ENCODE measurements at places on chromosomes 16 and 17. TPM values are rescaled to one million over a fixed set of nuclear protein-coding genes. Genes with fewer than 3 reads are reported as not detected.
A peak's percentile ranks its signal among the peaks of the same experiment; 100 is the strongest.

The KRTAP9-3 gene
- total RNA-seq: not detected

DNA sequence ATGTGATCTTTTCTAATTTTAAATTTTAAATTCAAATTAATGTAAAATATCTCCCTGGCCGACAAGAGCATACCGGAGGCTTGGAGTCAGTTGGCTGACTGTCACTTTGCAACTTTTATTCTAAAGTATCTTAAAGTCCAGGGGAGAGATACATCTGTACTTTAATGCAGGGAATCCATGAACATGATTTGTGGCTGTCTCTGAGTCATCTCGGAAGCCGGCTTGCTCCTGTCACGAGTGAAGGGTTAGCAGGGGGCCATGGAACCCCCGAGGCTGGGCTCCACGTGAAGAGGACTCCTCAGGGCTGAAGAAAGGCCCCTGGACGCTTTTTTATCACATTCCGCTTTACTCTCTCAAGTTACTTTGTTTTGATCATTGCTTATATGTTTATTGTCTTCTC lies 13.3 kb downstream of the TVP23A start:
- no peaks in the 10 kb centered on the region for H3K36me3 ChIP-seq
- H3K27ac ChIP-seq: no peak overlapping the region
- no peak overlapping the region for H3K4me3 ChIP-seq
- DNase-seq: no peak
- no peaks in the 10 kb centered on the region for H3K4me1 ChIP-seq

The PIK3R5 gene
- total RNA-seq: 4.3 TPM

GRCh38 chr17:19610879-19611278 lies 37.7 kb upstream of the ALDH3A2 start:
- no peaks in the 10 kb centered on the region for H3K36me3 ChIP-seq
- no peak overlapping the region for H3K27ac ChIP-seq
- no peaks in the 10 kb centered on the region for H3K4me1 ChIP-seq
- H3K4me3 ChIP-seq: no peak overlapping the region

GRCh38 chr17:55072898-55073297 lies 104.3 kb downstream of the STXBP4 start:
- no peaks in the 10 kb centered on the region for H3K36me3 ChIP-seq
- H3K27ac ChIP-seq: no peak overlapping the region
- no peaks in the 10 kb centered on the region for H3K4me1 ChIP-seq
- H3K4me3 ChIP-seq: no peak overlapping the region
- H3K27me3 ChIP-seq: no peaks in the 10 kb centered on the region

The PFN1 gene
- total RNA-seq: 1,387 TPM

- no peak for DNase-seq
- H3K36me3 ChIP-seq: no peaks in the 10 kb centered on the region
- no peak overlapping the region for H3K4me3 ChIP-seq
- no peaks in the 10 kb centered on the region for H3K27me3 ChIP-seq
These were observed 55.5 kb upstream of the RPL38 start for GRCh38 chr17:74147966-74148365.

GRCh38 chr16:23856251-23856709 lies 20.5 kb downstream of the PRKCB start:
- no peaks in the 10 kb centered on the region for H3K27me3 ChIP-seq
- H3K4me1 ChIP-seq: peaks cover 8% of the 10 kb centered on the region
- DNase-seq: no peak

GRCh38 chr16:27824786-27825185 lies 238.7 kb downstream of the GSG1L start:
- no peak overlapping the region for H3K27ac ChIP-seq
- no peak for DNase-seq
- H3K36me3 ChIP-seq: no peaks in the 10 kb centered on the region

The EVPL gene
- 0.99 TPM for total RNA-seq

DNA sequence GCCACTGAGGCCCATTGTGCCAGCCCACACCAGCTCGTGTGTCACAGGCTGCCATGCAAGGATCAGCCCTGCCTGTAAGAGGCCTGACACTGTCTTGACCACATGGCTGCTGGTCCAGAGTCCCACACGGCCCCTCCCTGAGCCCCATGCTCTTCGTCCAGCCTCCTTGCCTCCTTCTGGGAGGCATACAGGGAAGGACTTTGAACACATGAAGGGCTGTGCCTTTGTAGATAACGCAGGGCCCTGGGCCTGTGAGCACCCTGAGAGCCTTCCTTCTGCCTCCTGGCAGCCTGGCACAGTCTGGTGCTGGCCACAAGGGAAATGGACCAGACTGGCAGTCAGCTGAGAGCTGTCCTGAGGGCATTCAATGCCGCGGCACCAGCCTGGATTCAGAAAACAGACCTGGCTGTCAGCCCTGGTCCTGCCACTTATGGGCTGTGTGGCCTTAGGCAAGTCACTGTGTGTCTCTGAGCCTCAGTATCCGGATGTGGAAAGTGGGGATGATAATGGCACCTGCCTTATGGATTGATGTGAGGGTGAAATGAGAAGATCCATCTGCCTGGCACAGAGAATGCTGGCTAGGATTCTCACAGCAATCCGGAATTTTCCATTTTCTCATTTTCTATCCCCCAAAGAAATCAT lies 19.2 kb upstream of the SPNS2 start:
- H3K4me3 ChIP-seq: no peak overlapping the region
- H3K36me3 ChIP-seq: no peaks in the 10 kb centered on the region
- H3K27ac ChIP-seq: no peak overlapping the region
- no peak for DNase-seq

- no peak overlapping the region for H3K4me3 ChIP-seq
- H3K27me3 ChIP-seq: no peaks in the 10 kb centered on the region
- no peak for DNase-seq
- no peak overlapping the region for H3K27ac ChIP-seq
These were observed 52.7 kb downstream of the ARSG start for GRCh38 chr17:68343976-68344375.

The GAST gene
- not detected for total RNA-seq

GRCh38 chr16:5062051-5062450 lies 3.7 kb downstream of the C16orf89 start:
- no peak overlapping the region for H3K27ac ChIP-seq
- no peak overlapping the region for H3K4me3 ChIP-seq
- H3K36me3 ChIP-seq: no peaks in the 10 kb centered on the region
- H3K4me1 ChIP-seq: peaks cover 14% of the 10 kb centered on the region
- H3K27me3 ChIP-seq: no peaks in the 10 kb centered on the region

The CRISPLD2 gene
- 6.4 TPM for total RNA-seq

The TBC1D3G gene
- total RNA-seq: not detected

The NACA2 gene
- total RNA-seq: not detected

The CIITA gene
- total RNA-seq: 0.06 TPM

The SLC43A2 gene
- total RNA-seq: 6.6 TPM

The KCNJ2 gene
- total RNA-seq: 0.59 TPM

DNA sequence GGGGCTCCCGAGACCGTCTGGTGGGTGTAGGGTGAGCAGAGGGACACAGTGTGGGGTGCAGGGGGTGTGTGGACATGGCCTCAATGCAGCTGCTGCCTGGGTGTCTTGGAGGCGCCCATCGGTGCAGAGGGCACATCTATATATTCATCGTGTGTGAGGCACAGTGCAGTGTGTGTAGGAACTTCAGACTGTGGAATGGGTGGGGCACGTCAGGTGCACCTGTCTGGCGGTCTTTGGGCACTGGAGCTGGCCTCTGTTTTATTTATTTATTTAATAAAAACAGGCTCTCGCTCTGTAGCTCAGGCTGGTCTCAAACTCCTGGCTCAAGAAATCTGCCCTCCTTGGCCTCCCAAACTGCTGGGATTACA lies 16.8 kb downstream of the LASP1 start:
- no peak overlapping the region for H3K27ac ChIP-seq
- H3K36me3 ChIP-seq: no peaks in the 10 kb centered on the region
- no peaks in the 10 kb centered on the region for H3K27me3 ChIP-seq
- H3K4me3 ChIP-seq: no peak overlapping the region
- DNase-seq: no peak

GRCh38 chr17:29412780-29413565 lies 22.8 kb downstream of the TAOK1 start:
- no peaks in the 10 kb centered on the region for H3K27me3 ChIP-seq
- peaks cover 1% of the 10 kb centered on the region for H3K4me1 ChIP-seq
- no peaks in the 10 kb centered on the region for H3K36me3 ChIP-seq

DNA sequence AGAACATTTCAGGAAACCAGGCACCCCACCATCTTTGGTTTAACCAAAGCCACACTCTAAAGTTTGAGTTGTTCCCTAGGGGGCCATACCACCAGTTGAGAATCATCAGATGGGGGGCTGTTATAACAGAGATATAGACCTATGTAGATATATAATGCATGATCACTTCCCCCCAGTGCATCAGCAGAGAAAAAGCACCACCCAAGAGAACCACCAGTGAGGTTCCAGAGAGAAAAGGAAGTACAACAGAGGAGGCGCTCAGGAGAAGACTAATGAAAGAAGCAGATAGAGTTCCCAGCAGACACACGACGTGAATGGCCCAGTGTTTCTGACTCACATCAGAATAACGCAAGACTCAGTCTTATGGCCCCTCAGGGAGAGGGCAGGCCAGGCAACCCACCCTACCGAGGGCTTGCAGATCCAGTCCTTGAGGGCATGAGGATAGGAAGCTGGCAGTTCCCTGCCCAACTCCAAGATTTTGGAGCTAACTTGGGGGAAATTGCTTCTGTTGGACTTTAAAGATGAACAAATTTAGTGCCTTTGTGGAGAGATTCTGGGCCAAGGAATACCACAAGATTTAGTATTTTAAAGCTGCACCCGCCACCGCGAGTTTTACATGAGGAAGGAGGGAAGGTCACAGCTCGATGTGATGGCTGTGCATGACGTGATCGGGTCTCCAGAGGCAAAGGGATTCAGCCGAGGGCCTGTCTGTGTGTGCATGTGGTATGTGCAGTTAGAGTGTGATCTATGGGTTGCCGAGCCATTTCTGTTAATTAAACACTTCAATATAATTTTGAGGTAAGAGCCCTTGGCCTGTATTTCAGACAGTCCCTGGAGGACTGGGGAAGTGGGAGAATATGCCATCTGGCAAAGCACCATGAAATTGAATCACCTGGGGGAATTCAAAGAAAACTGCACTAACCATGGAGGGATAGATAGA lies 53.1 kb downstream of the AIPL1 start:
- no peaks in the 10 kb centered on the region for H3K27me3 ChIP-seq
- H3K27ac ChIP-seq: no peak overlapping the region
- no peak overlapping the region for H3K4me3 ChIP-seq
- no peak for DNase-seq

- no peak overlapping the region for H3K4me3 ChIP-seq
- H3K27me3 ChIP-seq: no peaks in the 10 kb centered on the region
- DNase-seq: no peak
These were observed 11.9 kb downstream of the CALCOCO2 start for GRCh38 chr17:48842746-48843145.

DNA sequence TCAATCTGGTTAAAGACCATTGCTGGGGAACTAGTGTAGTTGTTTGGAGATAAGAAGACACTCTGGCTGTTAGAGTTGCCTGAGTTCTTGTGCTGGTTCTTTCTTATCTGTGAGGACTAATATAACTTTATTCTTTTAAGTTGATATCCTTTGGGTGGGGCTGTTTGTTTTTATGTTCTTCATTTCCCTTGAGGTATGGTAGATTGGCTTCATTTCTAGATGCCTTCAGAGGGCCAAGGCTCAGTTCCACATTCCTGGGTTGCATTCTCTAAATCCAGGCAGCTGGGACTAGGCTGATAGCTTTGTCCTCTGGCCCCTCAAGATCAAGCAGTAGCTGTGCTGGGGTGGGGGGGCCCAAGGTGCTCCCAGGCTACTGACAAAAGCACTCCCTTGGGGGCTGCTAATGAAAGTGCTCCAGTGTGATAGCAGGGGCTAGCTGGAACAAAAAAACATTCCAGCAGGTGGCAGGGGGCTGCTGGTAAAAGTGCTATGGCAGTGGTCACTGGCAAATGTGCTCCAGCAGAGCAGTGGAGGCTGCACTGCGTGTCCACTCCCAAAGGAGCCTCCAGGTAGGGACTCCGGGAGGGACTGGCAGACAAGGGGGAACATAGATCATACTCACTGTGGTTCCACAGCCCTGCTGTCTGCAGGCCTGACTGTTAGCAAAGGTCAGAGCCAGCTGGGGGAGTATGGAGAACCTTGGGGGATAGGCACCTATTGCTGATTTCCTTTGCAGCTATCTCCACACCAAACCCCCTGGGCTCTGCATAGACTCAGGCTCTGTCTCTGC lies 45.9 kb upstream of the KCNJ16 start:
- H3K4me1 ChIP-seq: no peaks in the 10 kb centered on the region
- H3K27ac ChIP-seq: no peak overlapping the region
- H3K4me3 ChIP-seq: no peak overlapping the region
- no peaks in the 10 kb centered on the region for H3K36me3 ChIP-seq
- no peak for DNase-seq

- no peak overlapping the region for H3K4me3 ChIP-seq
- peak; percentile 60 for DNase-seq
- H3K4me1 ChIP-seq: peaks cover 4% of the 10 kb centered on the region
- H3K27me3 ChIP-seq: no peaks in the 10 kb centered on the region
- no peaks in the 10 kb centered on the region for H3K36me3 ChIP-seq
These were observed 13.0 kb downstream of the AIPL1 start for GRCh38 chr17:6421700-6422604.

GRCh38 chr16:77443357-77444146 lies 8.7 kb upstream of the ADAMTS18 start:
- H3K27ac ChIP-seq: no peak overlapping the region
- no peaks in the 10 kb centered on the region for H3K27me3 ChIP-seq
- H3K36me3 ChIP-seq: no peaks in the 10 kb centered on the region
- DNase-seq: no peak
- H3K4me3 ChIP-seq: no peak overlapping the region

- peaks cover 27% of the 10 kb centered on the region for H3K4me1 ChIP-seq
- H3K27ac ChIP-seq: no peak overlapping the region
- H3K4me3 ChIP-seq: peak overlapping the region; percentile 34
- H3K27me3 ChIP-seq: peaks cover 19% of the 10 kb centered on the region
These were observed 16.3 kb downstream of the ENPP7 start for GRCh38 chr17:79746889-79747507.

The CBX2 gene
- total RNA-seq: 83.9 TPM

DNA sequence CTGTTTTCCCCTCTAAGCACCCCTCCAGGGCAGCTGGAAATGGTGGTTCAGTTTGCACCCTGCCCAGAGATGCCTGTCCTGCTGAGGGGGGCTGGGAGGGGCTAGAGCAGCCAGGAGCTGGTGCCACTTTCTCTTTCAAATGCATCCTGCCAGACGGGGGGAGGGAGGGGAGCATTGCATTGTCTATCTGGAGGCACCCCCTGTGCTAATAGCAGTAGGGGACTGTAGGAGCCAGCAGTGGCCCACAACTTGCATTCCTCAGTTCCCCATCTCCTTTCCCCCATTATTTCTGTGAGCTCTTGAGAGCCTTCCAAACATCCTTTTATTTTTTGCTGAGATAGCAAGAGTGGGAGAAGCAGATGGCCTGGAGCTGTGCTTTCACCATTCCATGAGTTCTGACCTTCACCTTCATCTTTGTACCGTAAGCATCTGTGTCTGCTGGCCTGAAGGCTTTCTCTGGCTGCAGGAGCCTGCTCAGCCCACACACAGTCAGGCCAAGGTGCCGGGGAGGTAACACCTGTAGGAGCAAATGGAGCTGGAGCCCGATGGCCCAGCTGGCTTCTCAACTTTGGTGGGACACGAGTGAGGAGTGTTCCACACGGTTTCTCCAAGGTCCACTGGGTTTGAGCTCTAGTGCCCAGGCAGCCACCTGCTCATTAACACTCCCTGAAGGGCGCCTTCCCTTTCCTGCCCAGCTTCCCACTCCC lies 5.2 kb downstream of the WFDC1 start:
- no peak overlapping the region for H3K4me3 ChIP-seq
- no peaks in the 10 kb centered on the region for H3K36me3 ChIP-seq
- peaks cover 10% of the 10 kb centered on the region for H3K4me1 ChIP-seq
- H3K27ac ChIP-seq: peak overlapping the region; percentile 13

Measured in H1 (cell line).